ENCODE measurements at places on chromosomes 3 and 15.

DNA sequence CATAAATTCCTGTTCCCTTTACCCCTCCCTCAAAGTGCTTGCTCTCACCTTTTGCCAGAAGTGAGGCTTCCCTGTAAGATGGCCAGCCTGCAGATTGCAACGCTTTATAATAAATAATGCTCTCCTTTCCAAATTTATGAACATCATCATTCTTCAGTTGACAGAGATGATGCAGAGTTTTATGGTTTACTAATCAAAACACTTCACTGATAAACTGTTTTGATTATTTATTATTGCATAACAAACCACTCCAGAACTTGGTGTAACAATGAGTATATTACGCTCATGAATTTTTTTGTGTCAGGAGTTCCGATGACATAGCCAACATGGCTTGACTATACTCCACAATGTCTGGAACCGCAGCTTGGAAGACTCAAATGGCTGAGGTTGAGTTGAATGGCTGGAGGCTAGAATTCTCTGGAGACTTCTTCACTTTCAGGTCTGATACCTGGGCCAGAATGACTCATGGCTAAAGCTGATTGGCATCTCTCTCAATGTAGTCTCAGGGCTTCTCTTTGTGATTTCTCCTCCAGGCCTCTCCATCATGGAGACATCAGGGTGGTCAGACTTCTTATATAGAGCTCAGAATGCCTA lies 27.3 kb upstream of the TGFBR2 start:
- DNase-seq = no peak

DNA sequence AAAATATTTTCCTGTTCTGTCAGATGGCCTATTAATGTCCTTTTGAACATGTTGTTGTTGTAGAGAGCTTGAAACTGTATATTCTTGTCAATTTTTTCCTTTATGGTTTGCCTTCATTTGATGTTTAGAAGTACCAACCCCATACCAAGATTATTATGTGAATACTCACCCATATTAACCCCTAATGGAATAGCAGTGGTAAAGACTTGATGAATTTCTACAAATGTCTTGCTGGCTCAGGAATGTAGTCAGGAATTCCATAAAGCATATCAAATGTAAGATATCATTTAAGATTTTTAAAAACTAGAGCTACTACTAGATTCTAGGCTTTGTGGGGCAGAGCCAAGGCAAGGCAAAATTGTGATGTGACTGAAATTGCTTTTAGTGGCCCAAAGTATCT lies 30.0 kb downstream of the MYO5A start:
- DNase-seq = no peak

DNA sequence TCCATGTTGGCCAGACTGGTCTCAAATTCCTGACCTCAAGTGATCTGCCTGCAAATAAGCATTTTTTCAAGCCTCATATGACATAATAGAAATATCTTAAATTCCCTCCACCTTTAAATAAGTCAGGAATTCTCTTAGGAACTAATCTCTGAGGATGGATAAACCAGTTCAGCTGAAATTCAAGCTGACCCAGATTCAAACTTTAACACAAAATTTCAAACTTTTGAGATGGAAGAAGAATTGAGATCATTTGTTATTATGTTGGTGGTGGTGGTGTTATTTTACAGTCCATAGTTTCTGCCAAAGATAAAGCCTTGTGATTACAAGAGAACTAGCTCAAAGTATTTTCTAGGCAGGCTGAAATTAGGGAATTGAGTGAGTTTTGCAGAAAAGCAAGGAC lies 85.5 kb downstream of the SSR3 start:
- DNase-seq = no peak

DNA sequence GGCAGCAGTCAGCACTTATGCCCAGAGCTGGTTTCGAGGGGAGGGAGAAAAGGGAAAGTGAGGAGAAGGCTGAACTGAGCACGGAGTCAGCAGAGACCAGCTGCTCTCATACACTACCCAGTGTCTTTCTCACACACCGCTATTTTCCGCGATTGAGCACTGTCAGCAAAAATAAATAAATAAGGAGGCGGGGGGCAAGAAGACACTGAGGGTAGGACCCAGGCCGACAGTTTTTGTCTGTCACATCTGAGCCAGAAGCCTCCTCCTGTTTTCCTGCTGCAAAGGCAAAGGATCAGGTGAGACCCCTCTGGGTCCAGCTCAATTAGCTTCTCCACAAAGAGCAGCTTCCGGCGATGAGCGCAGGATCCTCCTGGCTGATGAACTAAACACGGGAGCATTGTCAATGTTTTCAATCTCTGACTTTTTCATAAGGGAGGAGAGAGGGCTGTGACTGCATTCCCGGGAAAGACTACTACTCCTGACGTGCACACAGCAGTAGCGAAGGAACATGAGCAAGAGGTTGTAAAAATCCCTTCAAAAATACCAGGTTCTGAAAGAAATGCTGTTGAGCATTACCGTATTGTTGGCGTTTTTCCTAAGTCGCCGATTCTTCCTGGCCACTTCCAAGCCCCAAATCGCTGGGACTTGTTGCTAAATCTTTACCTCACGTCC lies 1.3 kb downstream of the FRMD5 start:
- no peak for DNase-seq

DNA sequence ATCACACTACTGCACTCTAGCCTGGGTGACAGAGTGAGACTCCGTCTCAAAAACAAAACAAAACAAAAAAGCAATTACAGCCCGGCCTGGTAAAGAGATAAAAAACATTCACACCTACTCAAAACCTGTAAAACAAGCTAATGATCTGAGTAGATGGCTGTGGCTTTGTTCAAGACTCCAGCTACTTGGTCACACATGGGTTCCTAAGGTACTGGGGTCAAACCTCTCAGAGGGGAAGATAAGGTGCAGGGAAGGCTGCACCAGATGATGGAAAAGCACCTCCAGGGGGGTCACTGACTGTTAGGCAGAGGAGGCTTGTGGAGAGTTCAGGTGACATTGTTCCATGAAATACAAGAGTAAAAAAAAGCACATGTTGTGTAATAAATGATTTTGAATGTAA lies 450.2 kb upstream of the WNT5A start:
- DNase-seq = no peak

GRCh38 chr3:142965581-142965980 lies 2.1 kb upstream of the PAQR9 start:
- DNase-seq = no peak

DNA sequence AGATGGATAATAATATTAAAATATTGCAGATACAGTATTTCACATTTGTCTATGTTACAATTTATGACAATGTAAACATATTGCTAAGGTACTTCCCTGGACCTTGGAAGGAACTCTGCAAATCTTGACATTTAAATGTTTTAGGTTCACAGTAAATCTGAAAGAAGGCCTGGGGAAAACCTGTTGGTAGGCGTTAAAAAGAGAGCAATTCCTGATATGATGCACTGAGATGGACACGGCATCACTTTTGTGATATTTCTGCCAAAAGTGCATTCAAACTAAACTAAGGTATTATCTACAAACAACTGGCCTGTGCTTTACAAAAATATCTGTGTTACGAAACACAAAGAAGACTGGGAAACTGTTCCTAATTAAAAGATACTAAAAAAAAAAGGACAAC lies 6.1 kb upstream of the TP63 start:
- no peak for DNase-seq

GRCh38 chr3:187101184-187102072 lies 37.9 kb downstream of the RPL39L start:
- DNase-seq = peak; percentile 77

DNA sequence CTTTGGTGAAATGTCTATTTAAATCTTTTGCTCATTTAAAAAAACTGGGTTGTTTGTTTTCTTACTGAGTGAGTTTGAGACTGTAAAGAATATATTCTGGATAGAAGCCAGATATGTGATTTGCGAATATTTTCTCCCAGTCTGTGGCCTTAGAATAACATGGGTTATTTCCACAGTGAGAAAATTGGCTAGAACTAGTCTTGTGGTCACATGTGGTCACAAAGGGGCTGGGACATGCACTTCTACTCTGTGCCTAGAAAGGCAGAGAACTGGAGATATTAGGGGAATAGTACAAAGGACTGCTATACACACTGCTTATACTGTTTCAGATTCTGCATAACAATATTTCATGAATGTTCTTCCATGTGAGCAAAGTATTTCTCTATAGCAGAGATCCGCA lies 79.9 kb upstream of the RGMA start:
- no peak for DNase-seq

DNA sequence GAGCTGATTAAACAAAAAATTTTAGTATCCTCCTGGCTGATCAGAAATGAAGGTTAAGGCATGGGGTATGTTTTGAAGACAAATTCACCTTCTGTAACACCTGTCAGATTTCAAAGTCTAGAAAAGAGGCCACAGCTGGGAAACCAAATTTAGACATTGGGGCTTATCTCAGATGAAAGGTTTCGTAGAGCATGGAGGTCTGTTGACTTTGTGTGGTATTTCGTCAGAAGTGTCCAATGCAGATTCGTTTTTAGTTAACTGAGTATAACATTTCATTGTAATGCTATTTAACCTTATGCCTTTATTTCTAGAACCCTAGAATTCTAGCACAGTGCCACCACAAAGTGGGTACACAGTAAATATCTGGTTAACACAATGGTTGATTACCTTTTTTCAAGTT lies 61.7 kb downstream of the FNDC3B start:
- no peak for DNase-seq

DNA sequence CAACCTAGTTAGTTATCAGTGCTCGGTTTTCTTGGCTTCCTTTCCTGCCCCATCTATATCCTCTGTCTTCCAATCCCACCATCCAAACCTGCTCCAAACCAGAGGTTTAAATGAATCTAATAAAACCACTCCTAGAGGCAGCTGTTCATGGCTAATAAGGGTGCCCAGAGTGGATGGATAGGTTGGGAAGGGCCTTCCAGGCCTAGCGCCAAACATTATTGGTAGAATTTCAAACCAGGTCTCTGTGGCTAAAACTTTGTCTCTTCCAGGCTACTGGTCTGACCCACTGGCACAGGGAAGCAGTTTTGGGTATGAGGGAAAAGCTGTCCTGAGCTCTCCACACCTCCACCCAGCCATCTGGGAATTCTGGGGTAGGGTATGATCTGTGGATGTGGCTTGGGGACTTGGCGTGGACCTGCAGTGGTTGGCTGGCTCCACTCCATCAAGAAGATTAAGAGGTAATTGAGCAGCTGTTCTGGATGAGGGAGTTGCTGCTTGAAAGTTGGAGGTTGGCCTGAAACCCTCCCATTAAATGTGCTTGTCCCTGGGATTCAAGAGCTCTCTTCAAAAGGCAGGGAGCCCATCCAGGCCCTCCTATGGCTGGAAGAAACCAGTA lies 29.3 kb upstream of the INSYN1 start:
- DNase-seq = no peak

- no peak for DNase-seq
Observed at GRCh38 chr15:77650265-77650664, 17.6 kb upstream of the LINGO1 start.

- DNase-seq = no peak
Observed at GRCh38 chr3:132652640-132653270, 6.9 kb downstream of the ACAD11 start.

DNA sequence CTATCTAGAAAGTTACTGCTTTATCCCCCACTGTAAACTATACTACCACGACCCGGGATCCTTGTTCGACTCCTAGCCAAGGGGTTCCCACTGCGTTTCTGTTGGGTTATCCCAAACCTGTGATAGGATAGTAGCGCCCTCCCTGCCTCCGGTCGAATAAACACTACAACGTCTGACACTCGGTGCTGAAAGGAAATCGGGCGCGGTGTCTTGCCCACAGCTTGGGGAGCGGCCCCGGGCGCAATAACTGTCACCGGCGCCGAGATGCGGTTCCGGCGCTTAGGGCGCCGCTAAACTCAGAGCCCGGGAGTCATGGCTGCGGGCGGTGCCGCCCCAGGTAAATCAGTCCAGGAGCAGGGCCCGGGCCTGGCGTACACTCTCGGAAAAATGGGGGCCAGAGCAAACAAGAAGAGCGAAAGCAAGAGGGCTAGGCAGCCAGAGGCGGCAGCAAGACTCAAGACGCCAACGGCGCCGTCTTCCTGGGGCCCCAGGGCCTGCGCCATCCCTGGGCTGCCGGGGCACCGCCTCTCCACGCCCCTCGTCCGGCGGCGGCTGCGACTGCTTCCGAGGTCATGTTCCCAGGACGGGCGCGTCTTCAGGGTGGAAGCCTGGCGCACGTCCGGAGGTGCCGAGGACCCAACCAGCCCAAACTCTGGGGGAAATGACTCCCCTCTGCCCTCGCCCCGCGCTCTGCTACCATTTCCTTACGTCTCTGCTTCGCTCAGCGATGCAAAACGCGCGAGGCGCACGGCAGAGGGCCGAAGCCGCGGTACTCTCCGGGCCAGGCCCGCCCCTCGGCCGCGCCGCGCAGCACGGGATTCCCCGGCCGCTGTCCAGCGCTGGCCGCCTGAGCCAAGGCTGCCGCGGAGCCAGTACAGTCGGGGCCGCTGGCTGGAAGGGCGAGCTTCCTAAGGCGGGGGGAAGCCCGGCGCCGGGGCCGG lies at the start of gene DUT:
Gene DUT (plus strand): TSS at position 575 of the 941 bp plus-strand sequence. CDS start 87 bp downstream, at position 662.
- DNase-seq = peak; percentile 88

GRCh38 chr3:45872569-45872968 lies 13.8 kb upstream of the CCR9 start:
- DNase-seq = no peak

DNA sequence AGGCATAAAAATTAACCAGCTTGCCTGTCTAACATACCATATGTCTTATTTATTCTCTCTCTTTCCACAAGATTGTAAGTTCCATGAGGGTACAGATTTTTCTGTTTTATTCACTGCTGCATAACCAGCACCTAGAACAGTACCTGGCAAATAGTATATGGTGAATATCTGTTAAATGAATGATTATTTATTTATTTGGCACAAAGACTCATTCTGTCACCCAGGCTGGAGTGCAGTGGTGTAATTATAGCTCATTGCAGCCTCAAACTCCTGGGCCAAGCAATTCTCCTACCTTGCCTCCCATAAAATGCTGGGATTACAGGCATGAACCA lies 24.9 kb downstream of the DENND4A start:
- no peak for DNase-seq

- DNase-seq = no peak
Observed at GRCh38 chr15:68228971-68229385, 550 bp downstream of the CLN6 start.

GRCh38 chr3:187222801-187223200 lies 25.5 kb downstream of the RTP1 start:
- DNase-seq = no peak

GRCh38 chr15:58704155-58704865 lies 45.2 kb downstream of the ADAM10 start:
- no peak for DNase-seq
